Muscle of leg (tissue), 16 donors: ENCODE measurements at places on chromosomes 12 and 14. TPM values are rescaled to one million over a fixed set of nuclear protein-coding genes. Genes with fewer than 3 reads are reported as not detected.
A peak's percentile ranks its signal among the peaks of the same experiment; 100 is the strongest.

DNA sequence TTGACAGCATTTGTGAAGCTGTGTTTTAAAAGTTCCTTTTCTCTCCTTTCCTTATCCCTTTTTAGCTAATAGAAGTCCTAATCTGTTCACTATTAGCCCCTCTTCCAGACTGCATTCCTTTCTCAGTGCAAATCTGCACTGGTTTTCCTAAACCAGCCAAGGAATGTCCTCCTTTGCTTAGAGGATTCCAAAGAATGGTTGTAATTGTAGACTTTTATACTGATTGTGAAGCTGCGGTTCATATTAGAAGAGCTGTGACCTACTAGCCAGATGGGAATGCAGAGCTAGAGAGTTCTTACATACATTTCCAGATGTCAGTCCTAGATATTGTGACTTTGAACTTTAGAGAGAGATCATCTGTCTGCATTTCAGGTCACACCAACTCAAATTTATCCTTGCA is 79.8 kb downstream of the MYRFL start:
- H3K27ac ChIP-seq: peak overlapping the region; percentile 75
- no peak overlapping the region for H3K4me3 ChIP-seq
- peak; percentile 77 for DNase-seq
- peaks cover 20% of the 10 kb centered on the region for H3K4me1 ChIP-seq
- no peaks in the 10 kb centered on the region for H3K27me3 ChIP-seq

DNA sequence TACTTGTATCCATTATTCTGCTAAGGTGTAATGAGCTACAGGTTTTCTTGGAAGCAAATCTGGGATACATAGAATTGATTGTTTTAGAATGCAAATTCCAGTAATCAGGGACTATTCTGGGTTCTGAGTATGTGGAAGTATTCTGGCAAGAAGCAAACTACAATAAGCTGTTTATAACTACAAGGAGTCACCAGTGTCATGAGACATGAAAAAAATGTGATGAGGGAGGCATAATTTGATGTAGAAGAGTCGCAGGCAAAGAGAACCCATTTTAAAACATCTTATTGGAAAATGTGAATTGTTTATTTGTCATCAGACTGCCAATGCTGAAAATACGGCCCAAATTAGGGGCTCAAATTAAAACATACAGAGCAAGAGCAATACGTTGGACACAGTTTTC is 321.8 kb upstream of the E2F7 start:
- peak; percentile 8 for DNase-seq
- H3K36me3 ChIP-seq: no peaks in the 10 kb centered on the region
- H3K4me1 ChIP-seq: no peaks in the 10 kb centered on the region

DNA sequence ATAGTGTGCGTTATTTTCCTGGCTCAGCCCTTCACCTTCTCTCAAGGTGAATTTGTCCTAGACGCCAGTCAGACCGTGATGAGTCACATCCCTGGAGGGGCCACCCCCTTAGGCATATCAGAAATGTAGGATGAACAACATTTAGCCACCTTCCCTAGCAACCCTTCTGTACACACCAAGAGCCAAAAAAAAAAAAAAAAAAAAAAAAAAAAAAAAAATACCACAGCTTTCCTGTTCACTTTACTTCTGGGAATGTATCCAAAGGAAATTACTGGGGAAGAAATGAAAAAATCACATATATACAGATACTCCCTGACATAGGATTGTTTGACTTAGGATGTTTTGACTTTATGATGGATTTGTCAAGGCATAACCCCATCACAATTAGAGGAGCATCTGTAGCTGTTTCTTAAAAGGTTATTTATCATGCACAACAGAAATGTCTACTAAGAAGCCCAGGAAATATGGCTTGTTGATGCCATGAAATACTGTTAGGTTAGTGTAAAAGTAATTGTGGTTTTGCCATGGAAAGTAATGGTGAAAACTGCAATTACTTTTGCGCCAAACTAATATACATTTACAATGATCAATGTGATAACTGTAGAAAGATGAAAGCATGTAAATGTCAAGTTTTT is 68.2 kb upstream of the BDKRB2 start:
- H3K4me1 ChIP-seq: no peaks in the 10 kb centered on the region
- DNase-seq: peak; percentile 53
- no peak overlapping the region for H3K4me3 ChIP-seq
- no peaks in the 10 kb centered on the region for H3K27me3 ChIP-seq

DNA sequence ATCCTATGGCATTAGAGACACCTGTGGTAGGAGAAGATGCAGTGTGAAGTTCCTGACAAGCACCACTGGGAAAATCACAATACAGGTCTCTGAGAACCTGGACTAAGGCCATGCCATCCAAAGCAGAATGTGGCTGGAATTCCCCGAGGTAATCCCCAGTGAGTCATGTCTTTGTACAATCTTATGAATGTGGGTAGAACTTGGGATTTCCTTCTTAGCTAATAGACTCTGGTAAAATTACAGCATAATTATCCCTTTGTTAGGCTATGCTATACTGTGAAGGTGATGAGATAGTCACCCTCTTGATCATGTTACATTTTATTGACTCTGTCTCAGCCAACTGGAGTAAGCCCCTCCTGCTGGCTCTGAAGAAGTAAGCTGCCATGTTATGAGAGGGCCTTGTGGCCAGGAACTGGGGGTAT is 224.3 kb upstream of the DCN start:
- no peaks in the 10 kb centered on the region for H3K4me1 ChIP-seq
- no peak overlapping the region for H3K27ac ChIP-seq
- no peaks in the 10 kb centered on the region for H3K27me3 ChIP-seq

The CAPZA3 gene
- not detected for total RNA-seq

The SLCO1B3 gene
- total RNA-seq: not detected

The KMT2D gene
- 25.6 TPM for total RNA-seq

DNA sequence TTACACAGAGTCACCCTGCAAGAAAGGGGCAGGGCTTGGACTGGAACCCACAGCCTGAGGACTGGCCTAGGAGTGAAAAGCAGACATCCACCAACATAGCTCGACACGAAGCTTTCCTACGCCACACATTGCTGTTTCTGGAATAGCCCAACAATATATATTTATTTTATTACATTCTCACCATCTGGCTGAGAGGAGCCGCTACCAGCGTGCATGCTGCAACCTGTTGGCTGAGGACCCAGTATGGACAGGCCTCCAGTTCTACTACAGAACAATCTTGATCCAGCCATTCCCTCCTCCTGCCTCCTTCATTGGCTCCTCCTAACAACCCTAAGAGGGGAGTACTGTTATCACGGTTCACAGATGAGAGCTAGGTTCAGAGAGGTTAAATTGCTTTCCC is 35.6 kb upstream of the TBX5 start:
- no peaks in the 10 kb centered on the region for H3K4me1 ChIP-seq
- no peaks in the 10 kb centered on the region for H3K36me3 ChIP-seq
- peaks cover 92% of the 10 kb centered on the region for H3K27me3 ChIP-seq
- DNase-seq: no peak
- H3K4me3 ChIP-seq: no peak overlapping the region

DNA sequence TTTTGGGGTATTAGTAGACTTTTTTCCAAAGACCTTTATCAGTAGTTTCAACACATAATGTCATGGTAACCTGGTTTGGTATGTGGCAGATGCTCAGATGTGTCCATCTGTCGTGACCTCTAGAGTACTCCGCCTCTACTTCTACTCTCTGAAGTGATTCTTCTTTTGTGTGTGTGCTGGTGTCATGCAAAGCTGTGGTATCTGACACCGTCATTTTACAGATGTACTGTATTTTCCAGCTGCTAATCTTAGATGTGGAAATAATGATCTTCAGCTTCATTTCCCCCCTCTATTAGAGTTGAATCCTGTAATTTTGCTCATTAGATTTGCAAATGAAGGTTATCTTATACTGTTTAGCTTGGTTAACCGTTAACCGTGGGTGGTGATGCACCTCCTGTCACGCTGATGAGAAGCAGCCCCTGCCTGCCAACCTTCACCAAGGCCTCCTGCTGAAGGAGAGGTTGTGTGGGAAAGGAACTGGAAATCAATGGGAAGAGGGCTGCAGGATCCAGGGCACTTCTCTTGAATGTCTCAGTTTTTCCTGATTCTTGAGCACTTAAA is 222.4 kb upstream of the AMIGO2 start:
- H3K4me3 ChIP-seq: no peak overlapping the region
- H3K27me3 ChIP-seq: no peaks in the 10 kb centered on the region
- H3K36me3 ChIP-seq: no peaks in the 10 kb centered on the region
- no peaks in the 10 kb centered on the region for H3K4me1 ChIP-seq
- no peak for DNase-seq

DNA sequence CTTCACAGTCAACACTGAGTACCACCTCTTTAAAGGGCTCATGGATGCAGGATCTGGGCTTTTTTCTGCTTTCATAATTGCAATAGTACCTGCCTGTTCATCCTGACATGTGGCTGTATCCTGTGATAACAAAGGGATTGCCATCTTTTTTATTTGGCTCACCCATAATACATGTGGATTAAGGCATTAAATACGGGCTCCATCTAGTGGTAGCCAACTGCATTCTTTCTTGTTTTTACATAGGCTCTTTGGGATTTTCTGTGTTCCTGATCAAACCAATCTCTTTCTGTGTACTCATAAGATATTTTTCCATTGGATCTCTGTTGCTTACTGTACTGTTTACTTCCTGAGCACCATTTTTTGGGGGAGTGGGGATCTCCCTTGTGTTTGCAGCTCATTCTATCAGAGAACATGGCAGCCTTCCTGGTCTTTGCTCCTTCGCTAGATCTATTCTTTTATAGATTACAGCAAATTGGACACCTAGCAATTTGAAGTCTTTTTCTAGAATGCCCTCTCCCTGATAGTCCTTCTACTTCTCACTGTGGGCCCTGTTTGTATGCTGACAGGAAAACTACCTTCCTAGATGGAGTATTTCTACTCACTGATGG is 723.4 kb upstream of the MDGA2 start:
- no peaks in the 10 kb centered on the region for H3K36me3 ChIP-seq
- H3K27me3 ChIP-seq: no peaks in the 10 kb centered on the region
- H3K4me3 ChIP-seq: no peak overlapping the region
- no peak overlapping the region for H3K27ac ChIP-seq
- DNase-seq: peak; percentile 43

DNA sequence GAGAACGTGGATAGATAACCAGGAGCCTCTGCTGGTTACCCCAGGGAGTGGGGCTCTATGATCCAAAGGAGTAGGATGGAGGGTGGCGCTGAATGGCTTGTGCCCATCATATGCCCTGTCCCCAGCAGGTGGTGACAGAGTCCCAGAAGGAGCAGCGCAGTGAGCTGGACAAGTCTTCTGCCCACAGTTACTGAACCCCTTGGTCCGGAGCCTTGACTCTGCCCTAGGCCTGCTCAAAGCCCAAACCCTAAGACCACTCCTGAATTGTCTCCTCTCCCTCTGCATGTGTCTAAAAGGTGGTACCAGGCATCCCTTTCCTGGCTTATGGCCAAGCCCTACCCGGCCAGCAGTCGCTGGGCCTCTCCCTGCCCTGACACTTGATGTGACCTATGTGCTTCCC is 3.2 kb downstream of the PRPH start:
- no peak for DNase-seq
- H3K4me1 ChIP-seq: peaks cover 38% of the 10 kb centered on the region
- H3K27me3 ChIP-seq: peaks cover 68% of the 10 kb centered on the region
- H3K27ac ChIP-seq: no peak overlapping the region
- no peaks in the 10 kb centered on the region for H3K36me3 ChIP-seq

The SCNN1A gene
- total RNA-seq: not detected

DNA sequence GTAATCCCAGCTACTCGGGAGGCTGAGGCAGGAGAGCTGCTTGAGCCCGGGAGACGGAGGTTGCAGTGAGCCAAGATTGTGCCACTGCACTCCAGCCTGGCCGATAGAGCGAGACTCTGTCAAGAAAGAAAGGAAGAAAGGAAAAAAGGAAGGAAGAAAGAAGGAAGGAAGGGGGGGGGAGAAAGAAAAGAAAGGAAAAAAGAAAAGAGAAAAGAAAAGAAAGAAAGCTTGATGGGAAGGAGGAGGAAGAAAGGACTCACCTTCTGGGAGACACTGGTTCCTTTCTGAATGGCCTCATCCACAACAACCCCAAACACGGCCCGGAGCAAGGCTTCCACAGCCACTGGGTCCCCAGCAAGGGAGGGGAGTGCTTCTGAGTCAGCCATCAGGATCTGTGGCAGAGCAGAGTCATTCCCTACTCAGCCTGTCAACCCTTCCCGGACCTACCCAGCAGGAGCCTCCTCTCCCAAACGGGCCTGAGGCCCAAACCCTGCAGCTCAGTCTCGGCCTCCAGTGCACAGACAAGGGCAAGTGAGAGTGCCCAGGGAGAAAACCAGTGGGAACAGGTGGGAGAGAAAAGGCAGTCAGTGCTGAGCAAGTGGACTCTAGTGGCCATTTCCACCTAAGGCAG is 7.3 kb upstream of the ZNF740 start:
- H3K4me3 ChIP-seq: no peak overlapping the region
- peaks cover 10% of the 10 kb centered on the region for H3K4me1 ChIP-seq
- H3K27me3 ChIP-seq: no peaks in the 10 kb centered on the region
- H3K27ac ChIP-seq: no peak overlapping the region
- no peak for DNase-seq
- peaks cover 22% of the 10 kb centered on the region for H3K36me3 ChIP-seq

The DLGAP5 gene
- total RNA-seq: 12.4 TPM

DNA sequence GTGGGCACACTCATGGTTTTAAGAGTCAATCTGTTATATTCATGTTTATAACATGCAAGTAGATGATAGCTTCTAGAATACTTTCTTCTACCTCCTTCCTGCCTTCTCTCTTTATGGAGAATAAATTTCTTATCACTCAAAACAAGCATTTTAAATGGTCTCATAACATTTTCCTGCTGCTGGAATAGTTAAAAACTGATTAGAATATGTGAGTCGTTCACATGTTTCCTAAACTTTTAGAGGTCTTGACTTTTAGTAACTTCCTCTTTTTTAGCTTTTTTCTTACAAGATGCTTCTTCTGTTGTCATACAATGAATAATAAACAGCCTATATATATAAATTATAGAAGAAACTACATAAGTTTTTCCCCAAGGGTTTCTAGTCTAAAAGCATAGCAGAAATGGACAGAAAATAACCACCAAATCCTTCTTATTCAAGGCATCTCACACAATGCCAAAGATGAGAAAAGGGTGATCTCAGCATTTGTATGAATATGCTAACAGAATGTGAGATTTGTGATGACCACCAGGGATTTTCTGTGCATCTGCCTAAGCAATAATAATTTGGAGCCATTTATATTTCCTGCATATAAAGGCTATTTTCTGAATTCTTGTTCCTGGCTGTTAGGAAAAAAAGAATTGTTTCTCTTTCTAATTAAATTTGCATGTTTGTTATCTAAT is 127.8 kb downstream of the DAAM1 start:
- no peaks in the 10 kb centered on the region for H3K27me3 ChIP-seq
- H3K36me3 ChIP-seq: no peaks in the 10 kb centered on the region
- H3K4me1 ChIP-seq: peaks cover 15% of the 10 kb centered on the region
- no peak overlapping the region for H3K4me3 ChIP-seq
- DNase-seq: peak; percentile 96
- peak overlapping the region; percentile 60 for H3K27ac ChIP-seq

The CFAP54 gene
- 0.35 TPM for total RNA-seq
